H9 (cell line): ENCODE measurements at places on chromosomes 7 and 10. TPM values are rescaled to one million over a fixed set of nuclear protein-coding genes. Genes with fewer than 3 reads are reported as not detected.

Gene PLAU
- 15.0 and 16.2 TPM in 2 replicates for total RNA-seq

Gene EBF3
- total RNA-seq = 0.04 and 0.22 TPM in 2 replicates

Gene ADRA2A
- 1.4 and 1.5 TPM in 2 replicates for total RNA-seq

Gene ZNF736
- total RNA-seq = not detected in 2 replicates

Gene SYNPO2L
- total RNA-seq = 0.11 TPM in 1 of 2 replicates, not detected in the other

- DNase-seq = no peak
- H3K4me3 ChIP-seq = no peak overlapping the region
- H3K27ac ChIP-seq = no peak overlapping the region
- no peaks in the 10 kb centered on the region for H3K4me1 ChIP-seq
- H3K27me3 ChIP-seq = no peaks in the 10 kb centered on the region
- peaks cover 10% of the 10 kb centered on the region; the same call in 1 of the 2 replicates for H3K36me3 ChIP-seq
These were observed 41.8 kb downstream of the ASZ1 start for GRCh38 chr7:117385363-117386109.

GRCh38 chr10:35300063-35300699 lies 36.1 kb upstream of the CCNY start:
- no peak overlapping the region for H3K27ac ChIP-seq
- no peak for DNase-seq
- H3K27me3 ChIP-seq = no peaks in the 10 kb centered on the region

- no peaks in the 10 kb centered on the region for H3K36me3 ChIP-seq
- H3K4me3 ChIP-seq = no peak overlapping the region
These were observed 43.4 kb downstream of the SORBS1 start for GRCh38 chr10:95517536-95518454.

DNA sequence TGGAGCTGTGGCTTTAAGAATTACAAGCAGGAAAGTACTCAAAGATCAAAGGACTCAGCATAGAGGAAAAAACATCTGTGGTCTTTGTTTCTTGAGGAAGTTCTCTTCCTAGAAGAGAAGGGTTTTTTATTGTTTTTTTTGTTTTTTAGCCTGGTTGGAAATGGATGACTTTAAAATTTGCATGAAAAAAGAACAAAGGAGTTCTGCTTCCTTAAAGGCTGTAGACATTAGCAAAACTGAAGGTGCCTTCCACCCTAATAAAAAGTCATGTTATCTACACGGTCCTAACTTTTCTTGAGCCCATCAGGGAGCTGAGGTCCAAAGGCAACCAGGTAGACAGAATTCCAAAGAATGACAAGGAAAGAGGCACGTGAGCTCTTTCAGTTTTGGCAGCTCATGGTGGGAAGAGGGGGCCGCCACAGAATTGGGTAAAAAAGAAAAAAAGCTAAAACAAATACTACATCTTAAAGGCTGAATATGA lies 356.6 kb downstream of the SH2D4B start:
- peaks cover 24% of the 10 kb centered on the region for H3K4me1 ChIP-seq
- H3K4me3 ChIP-seq = peak overlapping the region; percentile 57
- DNase-seq = peak; percentile 57
- no peak overlapping the region for H3K27ac ChIP-seq
- H3K36me3 ChIP-seq = no peaks in the 10 kb centered on the region

- H3K27me3 ChIP-seq = no peaks in the 10 kb centered on the region
- no peak for DNase-seq
- no peak overlapping the region for H3K27ac ChIP-seq
- H3K4me1 ChIP-seq = no peaks in the 10 kb centered on the region
- H3K36me3 ChIP-seq = no peaks in the 10 kb centered on the region
These were observed 1193.4 kb downstream of the SORCS3 start for GRCh38 chr10:105834261-105835059.

GRCh38 chr7:25803117-25803887 lies 348.7 kb upstream of the NFE2L3 start:
- H3K4me3 ChIP-seq = no peak overlapping the region
- no peaks in the 10 kb centered on the region for H3K4me1 ChIP-seq
- H3K27me3 ChIP-seq = no peaks in the 10 kb centered on the region
- no peak overlapping the region for H3K27ac ChIP-seq
- no peak for DNase-seq
- no peaks in the 10 kb centered on the region for H3K36me3 ChIP-seq

DNA sequence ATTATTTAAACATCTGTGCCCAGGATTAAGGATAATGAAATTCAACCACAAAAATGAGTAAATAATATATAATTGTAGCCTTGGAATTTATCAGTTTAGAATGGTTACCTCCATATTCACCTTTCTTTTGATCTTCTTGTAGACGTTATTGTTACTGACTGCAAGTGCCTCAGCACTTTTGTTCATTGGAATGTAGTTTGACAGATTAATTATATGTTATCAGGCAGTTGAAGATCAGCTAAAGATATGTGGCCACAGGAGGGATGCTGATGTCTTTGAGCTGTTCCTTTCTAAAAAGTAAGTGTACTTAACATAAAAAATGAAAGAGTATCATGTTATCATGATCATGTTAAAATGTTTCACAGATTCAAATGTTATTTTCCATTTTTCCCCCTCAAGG lies 5.6 kb downstream of the LRRC72 start:
- no peaks in the 10 kb centered on the region for H3K27me3 ChIP-seq
- H3K27ac ChIP-seq = no peak overlapping the region
- no peaks in the 10 kb centered on the region for H3K4me1 ChIP-seq
- H3K36me3 ChIP-seq = no peaks in the 10 kb centered on the region
- H3K4me3 ChIP-seq = no peak overlapping the region
